Muscle of back (tissue), 13 donors: ENCODE measurements at places on chromosomes 5 and 9.

- DNase-seq, result no peak
Measured at GRCh38 chr5:132850066-132850465, 16.2 kb downstream of the GDF9 start.

DNA sequence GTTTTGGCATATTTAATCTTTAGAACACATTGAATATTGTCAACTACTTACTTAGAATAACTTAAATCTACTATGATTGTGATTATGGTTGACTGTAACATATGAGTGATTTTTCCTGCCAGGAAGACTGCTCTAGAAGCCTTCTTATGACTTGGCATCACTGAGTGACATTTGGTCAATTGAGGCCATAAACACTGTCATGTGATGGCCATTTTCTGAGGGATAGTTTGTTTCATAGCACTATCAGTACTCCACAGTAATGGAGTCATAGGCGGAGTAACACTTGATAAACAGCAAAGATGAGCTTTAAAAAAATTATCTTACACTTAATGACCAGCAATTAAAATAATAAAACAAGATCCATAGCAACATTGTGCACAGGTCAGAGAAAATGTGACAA lies 31.0 kb downstream of the C9orf40 start:
- no peak for DNase-seq

DNA sequence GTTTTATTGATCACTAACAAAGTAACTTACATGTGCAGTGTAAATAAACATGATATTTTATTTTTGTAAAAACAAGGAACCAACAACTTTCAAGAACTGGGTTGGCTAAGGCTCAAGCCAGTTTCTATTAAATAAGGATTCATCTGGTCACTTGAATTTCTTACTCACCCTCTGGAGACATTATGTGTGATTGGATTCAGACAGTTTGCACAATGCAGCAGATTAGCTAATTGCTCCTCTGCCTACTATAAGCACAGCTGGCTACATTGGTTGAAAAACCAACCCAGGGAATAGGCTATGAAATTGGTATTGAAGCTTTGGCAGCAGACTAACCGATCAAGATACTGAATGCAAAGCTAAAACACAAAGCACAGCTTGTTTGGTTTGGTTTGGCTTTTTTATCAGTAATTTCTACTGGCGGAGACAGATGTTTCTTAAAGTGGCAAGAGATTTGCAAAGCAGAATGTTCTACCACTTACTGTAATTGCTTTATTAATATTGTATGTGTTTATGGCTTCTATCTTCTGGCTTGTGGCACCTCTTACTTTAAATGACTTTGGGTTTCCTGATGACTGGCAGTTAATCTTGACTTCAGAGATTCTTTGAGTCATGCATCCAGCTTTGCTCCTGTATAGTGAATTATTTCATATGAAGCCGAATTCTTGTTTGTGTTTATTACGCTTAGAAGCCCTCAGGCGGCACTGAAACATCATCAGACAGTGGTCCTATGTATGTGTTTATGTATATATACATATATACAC lies 231.5 kb downstream of the MPDZ start:
- DNase-seq, result no peak

DNA sequence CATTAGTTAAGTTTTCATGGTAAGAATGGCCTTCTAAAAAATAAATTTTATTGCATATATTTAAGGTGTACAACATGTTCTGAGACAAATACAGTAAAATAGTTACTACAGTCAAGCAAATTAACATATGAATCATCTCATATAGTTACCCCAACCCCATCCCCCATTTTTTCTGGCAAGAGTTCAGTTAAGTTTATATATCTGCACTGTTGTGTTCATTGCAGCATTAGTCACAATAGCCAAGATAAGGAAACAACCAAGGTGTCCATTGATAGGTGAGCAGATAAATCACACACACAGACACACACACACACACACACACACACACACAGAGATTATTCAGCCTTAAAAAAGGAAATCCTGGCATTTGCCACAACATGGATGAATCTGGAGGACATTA lies 37.2 kb upstream of the OTULIN start:
- DNase-seq, result no peak

GRCh38 chr5:77629509-77630113 lies 8.9 kb downstream of the OTP start:
- no peak for DNase-seq

DNA sequence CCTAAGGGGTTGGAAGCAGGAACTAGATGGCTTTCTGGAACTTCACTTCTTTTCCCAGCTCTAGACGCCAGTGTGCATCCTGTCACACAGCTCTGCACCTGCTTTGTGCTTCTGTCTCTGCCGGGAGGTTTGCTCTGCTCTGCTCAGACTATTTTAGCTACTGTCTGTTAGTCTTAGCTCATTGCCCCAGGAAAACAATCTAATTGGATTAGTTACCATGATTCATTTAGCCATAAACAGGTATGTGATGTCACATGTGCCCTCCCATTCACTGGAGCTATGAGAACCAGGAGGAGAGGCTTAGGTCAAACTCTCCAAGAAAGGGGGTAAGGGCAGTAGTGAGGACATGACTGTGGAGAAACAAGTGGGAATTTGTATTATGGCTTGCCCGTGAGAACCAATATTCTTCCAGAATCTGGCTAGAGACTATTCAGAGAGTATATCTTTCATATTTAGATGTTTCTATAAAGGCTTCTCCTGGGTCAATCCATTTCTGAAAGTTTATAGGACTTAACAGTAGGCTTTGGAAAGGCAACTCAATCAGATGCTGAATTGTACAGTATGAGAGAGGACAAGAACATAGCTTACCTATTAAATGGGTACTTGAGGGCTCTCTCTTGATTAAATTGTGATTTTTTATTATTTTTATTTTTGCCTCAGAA lies 22.4 kb upstream of the NREP start:
- DNase-seq, result no peak

GRCh38 chr5:169869066-169869465 lies 111.2 kb downstream of the INSYN2B start:
- no peak for DNase-seq

DNA sequence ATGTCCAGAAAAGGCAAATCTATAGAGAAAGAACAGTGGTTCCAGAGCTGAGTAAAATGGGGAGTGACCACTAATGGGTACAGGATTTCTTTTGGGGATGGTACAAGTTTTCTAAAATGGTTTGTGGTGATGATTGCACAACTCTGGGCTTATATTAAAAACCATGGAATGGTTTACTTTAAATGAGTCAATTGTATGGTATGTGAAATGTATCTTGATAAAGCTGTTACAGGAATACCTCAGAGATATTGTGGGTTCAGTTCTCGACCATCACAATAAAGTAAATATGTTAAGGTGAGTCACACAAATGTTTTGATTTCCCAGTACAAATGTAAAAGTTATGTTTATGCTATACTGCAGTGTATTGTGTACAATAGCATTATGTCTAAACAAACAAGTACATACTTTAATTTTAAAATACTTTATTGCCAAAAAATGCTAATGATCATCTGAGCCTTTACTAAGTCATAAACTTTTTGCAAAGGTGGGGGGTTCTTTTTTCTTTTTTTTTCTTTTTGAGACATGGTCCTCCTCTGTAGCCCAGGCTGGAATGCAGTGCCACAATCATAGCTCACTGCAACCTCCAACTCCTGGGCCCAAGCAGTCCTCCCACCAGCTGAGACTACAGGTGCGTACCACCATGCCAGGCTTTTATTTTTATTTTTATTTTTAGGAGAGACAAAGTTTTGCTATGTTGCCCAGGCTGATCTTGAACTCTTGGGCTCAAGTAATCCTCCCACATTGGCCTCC lies 65.9 kb downstream of the SHOC1 start:
- no peak for DNase-seq

DNA sequence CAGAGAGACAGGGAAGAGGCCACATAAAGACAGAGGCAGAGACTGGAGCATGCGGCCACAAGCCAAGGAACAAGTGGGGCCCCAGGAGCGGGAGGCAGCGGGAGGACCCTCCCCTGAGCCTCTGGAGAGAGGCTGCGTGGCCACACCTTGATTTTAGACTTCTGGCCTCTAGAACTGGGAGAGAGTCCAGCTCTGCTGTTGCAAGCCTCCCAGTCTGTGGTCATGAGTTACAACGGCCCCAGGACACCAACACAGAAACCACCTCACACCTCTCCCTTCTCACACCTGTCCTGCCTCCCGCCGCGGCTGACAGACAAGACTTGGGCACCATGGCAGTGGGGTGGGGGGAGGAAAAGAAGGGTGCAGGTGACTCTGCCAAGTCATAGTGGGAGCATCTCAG lies 2.2 kb downstream of the INPP5E start:
- DNase-seq, result peak; percentile 72

GRCh38 chr5:110612794-110613247 lies 113.7 kb downstream of the TMEM232 start:
- DNase-seq, result no peak

DNA sequence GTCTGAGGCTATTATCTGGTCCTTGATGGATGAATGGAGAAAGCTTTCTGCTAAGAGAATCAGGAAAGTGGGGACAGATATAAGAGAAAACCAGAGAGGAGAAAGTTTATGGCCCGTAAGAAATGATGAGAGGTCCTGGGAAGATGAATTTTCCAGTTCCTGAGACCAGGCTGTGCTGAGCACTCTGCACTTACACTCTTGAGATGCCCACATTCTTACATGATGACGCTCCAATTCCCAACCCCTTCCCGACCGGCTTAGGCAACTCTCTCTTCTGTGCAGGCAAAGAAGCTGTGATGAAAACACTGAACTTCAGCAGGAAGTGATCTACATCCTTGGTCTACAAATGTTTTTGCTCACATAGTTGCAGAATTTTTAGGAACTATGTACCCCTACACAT lies 417.0 kb downstream of the ARHGEF28 start:
- DNase-seq, result no peak

DNA sequence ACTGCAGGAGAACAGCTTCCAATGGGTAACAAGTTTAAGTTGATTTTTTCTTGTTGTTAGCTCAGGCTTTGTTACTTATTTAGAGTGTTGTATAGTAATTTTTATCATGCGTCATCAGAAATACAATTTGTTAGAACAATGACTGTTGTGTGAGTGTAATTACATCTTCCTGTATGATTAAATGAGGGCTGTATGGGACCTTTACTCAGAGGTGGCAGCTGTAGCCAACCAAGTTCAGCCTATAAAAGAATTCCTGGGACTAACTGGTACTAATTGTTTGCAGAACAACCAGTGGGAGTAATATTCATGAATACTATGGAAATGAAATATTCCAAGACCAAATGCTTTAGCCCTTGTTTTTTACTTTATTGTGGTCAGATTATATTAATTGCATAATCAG lies 30.8 kb upstream of the TJP2 start:
- no peak for DNase-seq

GRCh38 chr9:133023117-133023890 lies 7.5 kb upstream of the GTF3C5 start:
- DNase-seq, result no peak

- DNase-seq, result no peak
Measured at GRCh38 chr5:17679597-17680203, 45.4 kb downstream of the TAF11L14 start.

DNA sequence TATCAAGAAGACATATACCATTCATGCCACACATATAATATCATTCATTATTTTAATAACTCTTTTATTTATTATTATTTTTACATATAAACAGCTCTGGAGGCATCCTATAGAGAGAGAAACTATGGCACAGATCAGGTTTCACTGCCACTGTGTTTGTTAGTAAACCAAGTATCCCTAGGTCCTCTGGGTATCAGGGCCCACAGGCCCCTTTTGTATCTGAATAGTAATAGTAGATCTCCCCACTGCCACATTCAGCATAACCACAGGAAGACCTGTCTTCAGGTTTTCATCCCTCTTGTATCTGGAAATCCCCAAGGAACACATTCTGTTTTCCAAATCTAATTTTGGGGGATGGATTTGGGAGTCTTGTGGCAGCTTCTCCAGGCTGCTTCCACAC lies 94.0 kb downstream of the SPATA31D1 start:
- DNase-seq, result no peak

- DNase-seq, result no peak
Measured at GRCh38 chr5:176612855-176613254, 2.9 kb upstream of the GPRIN1 start.

- DNase-seq, result no peak
Measured at GRCh38 chr5:127101533-127101932, 28.2 kb upstream of the C5orf63 start.

DNA sequence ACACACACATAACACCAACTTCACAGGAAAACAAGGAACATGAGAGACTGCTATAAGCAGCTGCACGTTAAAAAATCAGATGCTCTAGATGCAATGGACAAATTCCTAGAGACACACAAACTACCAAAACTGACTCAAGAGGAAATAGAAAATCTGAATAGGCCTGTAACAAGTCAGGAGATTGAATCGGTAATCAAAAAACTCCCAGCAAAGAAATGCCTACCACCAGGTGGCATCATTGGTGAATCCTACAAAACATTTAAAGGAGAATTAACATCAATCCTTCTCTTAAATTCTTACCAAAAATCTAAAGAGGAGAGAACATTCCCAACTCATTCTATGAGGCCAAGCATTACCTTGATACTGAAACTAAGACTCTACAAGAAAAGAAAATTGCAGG lies 54.9 kb downstream of the NDST1 start:
- peak; percentile 43 for DNase-seq

DNA sequence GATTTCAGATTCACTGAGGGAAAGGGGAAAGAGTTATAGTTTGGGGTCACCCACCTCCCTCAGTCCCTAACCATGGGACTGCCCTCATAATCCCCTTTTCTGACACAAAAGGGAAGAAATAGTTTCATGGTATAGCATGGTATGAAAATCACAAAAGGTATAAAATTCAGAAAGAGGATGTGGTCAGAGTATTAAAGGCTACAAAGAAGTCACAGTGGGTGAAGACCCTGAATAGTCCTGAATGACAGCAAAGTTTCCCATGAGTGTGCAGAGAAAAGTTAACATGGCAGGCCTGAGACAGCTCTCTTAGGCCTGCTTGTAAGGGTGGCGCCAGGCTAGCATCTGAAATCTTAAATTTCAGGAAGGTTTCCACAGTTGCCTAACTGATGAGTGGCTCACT lies 290.6 kb upstream of the ZNF608 start:
- DNase-seq, result no peak

DNA sequence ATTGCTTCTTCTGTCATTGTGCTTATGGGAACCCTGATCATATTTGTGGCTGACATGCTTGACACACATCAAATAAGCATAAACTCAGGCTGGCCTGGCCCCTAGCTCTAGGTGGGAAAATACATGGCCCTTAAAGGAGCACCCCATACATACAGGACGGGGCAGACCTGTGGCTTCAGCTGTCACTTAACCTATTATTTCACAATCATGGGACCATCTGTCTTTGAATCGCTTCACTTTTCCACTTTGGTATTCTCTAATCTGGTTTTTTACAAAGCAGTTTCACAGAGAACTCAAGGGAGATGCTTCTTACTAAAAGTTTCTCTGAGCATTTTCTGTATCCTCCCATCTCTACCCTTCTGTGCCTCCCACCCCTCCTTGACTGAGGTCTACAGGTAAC lies 34.6 kb upstream of the LRRTM2 start:
- DNase-seq, result no peak

DNA sequence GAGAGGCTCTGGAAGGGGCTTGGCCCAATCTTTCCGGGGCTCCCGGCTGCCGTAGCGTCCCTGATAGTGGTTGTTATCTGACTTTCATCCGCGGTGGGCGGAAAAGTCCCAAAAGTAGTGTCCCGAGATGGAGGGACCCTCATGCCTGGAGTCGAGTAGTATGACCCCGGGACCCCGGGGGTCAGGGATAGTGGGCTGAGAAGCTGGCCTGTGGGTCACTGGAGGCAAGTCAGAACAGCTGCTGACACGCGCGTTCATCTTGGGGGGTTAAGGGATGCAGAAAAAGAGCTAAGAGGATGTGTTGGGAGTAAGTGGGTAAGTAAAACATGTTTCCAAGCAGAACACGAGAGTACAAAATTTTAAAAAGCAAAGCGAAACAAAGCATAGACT lies 123.4 kb downstream of the TMEM161B start:
- no peak for DNase-seq
